ENCODE measurements at places on chromosomes 1 and 21.
A peak's percentile ranks its signal among the peaks of the same experiment; 100 is the strongest.

- no peak for DNase-seq
Measured at GRCh38 chr1:219931033-219931432, 2.7 kb upstream of the SLC30A10 start.

- DNase-seq: peak; percentile 89
Measured at GRCh38 chr1:152759453-152760173, 1.8 kb downstream of the KPRP start.

DNA sequence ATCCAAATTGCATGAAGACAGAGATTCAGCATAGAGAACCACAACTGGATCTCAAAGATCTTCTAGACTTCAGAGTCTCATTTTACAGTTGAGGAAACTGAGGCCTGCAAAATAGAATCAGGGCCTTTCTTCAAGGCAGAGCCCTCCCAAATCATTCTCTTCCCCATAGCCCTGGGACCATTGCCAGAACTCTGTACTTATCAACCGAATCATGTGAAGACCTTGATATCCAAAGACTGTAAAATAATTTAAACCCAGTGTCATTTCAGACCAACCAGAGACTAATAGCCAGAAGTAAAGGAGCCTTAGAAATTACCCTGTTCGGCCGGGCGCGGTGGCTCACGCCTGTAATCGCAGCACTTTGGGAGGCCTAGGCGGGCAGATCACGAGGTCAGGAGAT is 90.1 kb downstream of the DTL start:
- no peak for DNase-seq

DNA sequence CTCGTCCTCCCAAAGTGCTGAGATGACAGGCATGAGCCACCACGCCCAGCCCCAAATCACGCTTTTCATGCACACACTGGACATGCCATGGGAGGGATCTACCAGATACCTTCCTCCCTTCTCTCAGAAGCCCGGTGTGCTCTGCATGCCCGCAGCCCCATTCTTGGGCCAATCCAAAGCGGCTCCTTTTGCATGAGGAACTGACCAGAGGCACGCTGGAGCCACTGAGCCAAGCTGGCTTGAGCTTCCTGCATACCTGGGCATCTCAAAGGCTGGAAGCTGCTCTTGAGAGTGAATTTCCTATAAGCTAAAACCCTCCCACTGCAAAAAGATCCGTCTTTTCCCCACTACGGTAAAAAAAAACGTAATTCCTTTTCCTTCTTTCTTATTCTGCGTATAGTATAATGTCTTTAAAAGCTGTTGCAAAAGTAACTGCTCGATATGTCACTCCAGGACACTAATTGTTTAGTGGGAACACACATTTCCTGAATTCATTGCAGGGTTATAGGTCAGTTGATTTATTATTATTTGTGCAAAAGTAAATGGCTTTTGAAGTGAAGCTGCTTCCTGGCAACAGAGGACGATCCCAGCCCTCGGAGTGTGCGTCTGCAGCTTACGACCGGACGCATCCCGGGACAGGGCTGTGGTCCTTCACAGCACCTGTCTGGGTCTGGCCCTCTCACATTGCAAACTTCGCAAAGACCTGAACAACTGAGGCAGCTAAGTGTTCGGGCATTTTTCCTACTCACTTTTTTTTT is 61.8 kb upstream of the ETS2 start:
- DNase-seq: no peak

- DNase-seq: peak; percentile 76
Measured at GRCh38 chr1:33234131-33234530, 22.2 kb upstream of the ZNF362 start.

DNA sequence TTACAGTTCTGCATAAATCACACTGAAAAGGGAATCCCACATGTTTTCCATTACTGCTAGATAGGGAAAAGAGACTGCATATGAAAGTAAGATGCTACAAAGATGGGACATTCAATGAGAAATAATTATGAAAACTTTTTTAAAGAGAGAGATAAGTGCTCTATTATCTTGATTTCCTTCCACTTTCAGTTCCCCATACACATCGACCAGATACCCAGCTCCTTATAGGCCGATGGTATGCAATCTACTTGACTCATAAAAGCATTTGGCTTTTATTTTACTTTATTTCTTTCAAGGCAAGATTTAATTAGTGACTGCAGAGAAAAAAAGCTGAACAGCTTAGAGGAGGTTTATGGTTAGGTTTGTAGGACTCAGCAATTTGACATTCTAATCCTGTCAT is 13.1 kb downstream of the BRINP2 start:
- DNase-seq: no peak

- DNase-seq: peak; percentile 45
Measured at GRCh38 chr1:110210604-110211495, 736 bp downstream of the KCNC4 start.

DNA sequence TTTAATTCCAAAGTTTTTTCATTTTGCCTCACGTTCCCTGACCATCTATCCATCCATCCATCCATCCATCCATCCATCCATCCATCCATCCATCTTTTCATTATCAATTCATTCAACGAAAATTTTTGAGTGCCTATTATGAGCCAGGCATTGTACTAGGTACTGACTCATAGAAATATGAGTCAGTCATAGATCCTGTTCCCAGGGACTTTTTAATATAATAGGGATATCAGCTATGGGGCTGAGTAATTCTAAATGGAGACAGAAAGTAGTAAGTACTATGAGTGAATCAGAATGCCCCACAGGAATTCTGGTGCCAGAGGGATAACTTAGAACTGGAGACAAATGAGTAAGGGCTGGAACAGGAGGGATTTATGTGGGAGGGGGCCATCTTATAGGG is 49.8 kb upstream of the GNG12 start:
- peak; percentile 88 for DNase-seq

GRCh38 chr21:38438462-38438893 is 59.8 kb downstream of the ERG start:
- no peak for DNase-seq

DNA sequence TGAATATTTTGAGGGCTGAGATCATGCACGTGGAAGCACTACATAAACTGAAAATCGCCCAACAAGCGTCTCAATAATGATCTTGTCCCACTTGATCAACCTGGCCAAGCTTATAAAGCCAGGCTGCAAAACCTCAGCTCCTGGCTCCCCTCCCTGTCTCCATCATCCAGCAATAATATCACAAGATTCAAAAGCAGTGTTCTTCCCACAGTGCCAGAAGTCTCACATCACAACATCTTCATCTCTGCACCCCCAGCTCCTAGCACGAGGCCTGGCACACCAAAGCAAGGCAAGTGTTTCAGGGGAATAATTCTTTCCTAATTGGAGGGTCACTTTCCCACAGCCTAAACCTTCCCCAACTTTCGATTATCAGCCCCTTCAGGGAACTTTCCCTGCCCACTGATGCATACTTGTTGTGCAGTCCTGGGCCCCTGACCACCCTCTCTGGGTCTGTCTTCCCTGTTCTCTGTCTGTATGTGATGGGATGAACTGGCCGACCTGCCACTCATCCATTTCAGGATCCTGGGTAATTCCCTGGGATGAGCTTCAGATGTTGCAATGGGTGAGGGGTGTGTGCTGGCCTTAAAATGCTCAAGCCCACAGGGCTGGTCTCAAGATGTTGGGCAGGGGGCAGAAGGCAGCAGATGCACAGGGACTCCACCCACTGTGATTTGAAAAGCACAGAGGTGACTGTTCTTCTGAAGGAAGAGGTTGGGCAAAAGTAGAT is 129.0 kb downstream of the DMRTB1 start:
- no peak for DNase-seq

DNA sequence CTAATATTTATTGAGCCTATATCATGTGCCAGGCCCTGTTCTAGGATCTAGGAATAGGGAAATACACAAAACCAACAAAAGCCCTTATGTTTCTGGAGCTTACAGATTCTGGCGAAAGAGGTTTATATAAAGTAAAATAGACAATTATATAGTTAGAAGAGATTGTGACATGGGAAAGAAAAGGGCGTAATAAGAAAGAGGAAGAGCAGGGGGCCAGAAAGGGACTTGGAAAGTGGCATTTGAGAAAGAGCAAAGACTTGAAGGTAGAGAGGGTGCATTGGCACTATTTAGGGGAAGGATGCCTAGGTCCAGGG is 322.5 kb upstream of the FAM78B start:
- no peak for DNase-seq

DNA sequence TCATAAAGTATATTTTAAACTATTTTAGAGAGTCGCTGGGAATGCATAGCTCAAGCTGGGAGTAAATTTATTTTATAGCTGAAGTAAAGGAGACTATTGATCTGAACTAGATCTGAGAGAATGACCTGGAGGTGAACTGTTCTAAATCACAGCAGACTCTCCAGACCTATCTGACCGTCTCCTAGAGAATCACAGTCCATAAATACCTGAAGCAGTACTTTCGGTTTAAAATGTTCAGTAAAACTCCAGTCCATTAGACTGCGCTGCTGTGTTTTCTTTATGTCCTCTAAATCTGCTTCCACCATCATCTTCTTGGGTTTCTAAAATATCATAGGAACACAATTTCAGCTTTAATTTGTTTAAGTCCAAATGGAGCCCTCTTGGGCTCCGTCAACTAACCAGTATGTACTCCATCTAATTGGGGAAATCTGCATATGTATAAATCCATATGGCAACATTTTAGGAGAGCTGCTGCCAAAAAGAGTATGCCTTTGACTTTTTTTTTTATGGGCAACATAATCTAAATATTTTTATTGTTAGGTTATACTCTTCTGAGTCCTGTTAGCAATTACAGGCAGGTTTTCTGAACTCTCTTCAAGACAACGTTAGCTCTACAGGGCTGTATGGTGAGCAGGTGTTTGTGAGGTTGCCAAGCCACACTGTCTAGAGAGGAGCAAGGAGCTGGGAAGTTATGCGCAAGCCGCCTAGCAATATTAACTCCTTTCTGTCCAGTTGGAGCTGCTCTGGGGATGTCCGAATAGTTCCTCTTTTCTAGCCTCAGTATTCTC is 111.2 kb downstream of the SPAG17 start:
- no peak for DNase-seq

DNA sequence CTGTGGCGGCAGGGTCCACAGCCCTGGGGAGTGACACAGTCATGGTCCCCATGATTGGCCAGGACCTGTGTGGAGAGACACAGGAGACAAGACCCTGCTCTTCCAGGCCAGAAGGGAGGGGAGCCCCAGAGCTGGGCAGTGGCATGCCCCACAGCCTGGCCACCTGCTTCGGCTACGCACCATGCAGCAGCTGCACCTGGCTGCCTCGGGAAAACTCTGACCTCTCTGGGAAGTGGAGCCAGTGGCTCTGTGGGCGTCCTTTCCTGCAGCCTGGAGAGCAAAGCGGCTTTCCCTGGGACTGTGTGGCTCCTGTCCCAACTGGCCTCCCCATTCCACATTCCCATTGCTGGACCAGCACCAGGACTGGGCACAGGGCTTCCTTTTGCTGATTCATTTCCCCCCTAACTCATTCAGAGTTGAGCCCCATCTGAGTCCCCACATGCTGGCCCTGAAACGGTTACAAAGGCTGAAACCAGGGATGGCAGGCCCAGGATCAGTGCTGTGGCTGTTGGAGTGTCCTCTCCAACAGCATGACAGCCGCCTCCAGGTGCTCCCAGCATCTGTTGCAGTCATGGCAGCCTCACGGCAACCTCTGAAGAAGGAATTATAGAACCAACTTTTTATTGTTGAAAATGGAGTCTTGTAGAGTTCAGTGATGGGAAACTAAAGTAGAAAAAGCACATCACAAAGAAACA is 15.0 kb downstream of the OXCT2 start:
- DNase-seq: no peak

GRCh38 chr1:176768532-176768931 is 305.6 kb downstream of the PAPPA2 start:
- DNase-seq: no peak

DNA sequence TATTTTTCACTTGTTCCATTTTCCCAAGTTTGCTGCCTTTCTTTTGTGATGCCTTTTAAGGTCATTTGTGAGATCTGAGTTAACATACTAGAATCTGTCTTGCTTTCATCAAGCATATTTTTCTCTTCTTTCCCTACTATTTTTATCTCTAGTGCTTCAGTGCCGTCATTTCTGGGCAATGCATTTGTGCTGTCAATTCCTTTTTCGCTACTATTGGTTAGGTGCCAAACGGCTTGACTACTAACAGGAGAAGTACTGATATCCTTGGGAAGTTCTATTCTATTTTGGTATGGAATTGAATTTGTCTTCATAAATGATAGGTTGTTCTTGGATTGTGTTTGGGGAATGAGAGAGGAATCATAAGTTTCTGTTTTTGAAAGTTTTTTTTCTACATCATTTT is 42.2 kb downstream of the LRRC53 start:
- DNase-seq: no peak

DNA sequence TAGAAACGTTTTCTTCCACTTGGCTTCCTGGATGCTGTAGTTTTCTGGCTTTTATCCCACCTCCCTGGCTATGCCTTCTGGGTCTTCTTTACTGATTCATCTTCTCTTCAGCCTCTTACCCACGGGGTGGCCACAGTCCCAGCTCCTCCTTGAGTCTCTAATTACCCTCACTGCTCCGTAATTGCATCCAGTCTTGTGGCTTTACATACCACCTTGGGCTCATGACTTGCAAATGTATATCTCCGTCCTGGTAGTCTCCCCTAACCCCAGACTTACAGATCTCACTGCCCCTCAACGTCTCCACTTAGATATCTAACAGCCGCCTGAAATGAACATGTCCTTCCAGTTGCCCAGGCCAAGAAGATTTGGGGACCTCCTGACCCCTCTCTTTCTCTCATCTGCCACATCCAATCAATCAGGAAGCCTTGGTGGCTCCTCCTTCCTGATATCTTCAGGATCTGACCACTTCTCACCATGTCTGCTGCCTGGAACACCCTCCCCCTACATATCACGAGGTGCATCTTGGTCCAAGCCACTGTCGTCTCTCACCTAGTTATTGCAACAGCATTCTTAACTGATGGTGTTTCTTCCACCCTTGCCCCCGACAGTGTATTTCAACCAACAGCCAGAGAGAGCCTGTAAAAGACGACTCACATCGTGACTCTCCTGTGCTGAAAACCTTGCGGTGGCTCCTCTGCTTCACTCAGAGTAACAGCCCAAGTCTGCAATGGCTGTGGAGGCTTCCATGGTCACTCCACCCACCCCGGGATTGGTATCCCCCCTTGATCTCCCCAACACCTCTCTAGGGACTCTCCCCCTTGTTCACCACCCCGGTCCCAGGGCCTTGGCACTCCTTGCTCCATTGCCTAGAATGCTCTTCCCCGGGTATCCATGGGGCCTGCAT is 219.0 kb upstream of the POU3F1 start:
- no peak for DNase-seq

DNA sequence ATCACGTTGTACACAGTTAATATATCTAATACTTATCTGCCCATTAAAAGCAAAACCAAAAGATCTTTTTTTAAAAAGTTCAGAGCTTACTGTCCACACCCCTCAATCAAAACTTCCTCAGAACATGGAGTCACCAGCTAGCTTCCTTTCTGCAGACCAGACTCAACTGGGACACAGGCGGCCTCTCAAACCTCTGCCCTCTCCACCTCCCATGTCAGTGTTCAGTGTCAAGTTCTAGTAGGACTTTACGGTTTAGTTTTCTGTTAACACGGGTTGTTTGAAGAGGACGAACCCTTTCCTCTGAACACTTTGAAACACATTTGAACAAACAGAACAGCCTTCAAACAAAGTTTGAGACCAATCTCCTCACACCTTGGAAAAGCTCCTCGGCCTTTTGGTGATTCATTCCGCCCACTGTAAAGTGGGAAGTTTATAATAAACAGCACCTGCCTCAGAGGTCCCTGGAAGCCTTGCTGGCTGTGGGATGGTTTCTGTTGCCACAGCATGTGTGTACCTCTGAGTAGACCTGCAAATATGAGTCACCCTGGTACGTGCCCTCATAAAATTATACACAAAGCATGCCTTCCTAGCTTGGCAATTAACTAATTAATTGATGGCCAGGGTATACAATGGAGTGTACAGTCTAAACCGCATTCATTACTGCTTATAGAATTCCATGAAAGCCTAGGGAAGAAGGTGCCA is 48.4 kb upstream of the SIPA1L2 start:
- peak; percentile 84 for DNase-seq

GRCh38 chr21:17560377-17561025 is 47.7 kb downstream of the CXADR start:
- no peak for DNase-seq
